Thyroid gland (tissue), 4 donors: ENCODE measurements at places on chromosomes 5 and 9. TPM values are rescaled to one million over a fixed set of nuclear protein-coding genes. Genes with fewer than 3 reads are reported as not detected.

GRCh38 chr5:140916325-140916724 lies 9.8 kb upstream of the PCDHAC1 start:
- DNase-seq = no peak

- DNase-seq = no peak
Observed at GRCh38 chr5:10261065-10261464, 11.0 kb downstream of the CCT5 start.

GRCh38 chr5:43649256-43649655 lies 46.3 kb downstream of the NNT start:
- DNase-seq = no peak

- peak; percentile 81 for DNase-seq
Observed at GRCh38 chr9:129414377-129414992, 206.4 kb downstream of the C9orf50 start.

GRCh38 chr9:17065062-17065461 lies 69.8 kb upstream of the CNTLN start:
- no peak for DNase-seq

The WDR38 gene
- 0.79 TPM for total RNA-seq

The GPR150 gene
- not detected for total RNA-seq

The AIF1L gene
- total RNA-seq = 43.0 TPM

The SPINK4 gene
- not detected for total RNA-seq
